Astrocyte (in vitro differentiated cells and primary cell): ENCODE measurements at places on chromosomes 4 and X. TPM values are rescaled to one million over a fixed set of nuclear protein-coding genes. Genes with fewer than 3 reads are reported as not detected.

DNA sequence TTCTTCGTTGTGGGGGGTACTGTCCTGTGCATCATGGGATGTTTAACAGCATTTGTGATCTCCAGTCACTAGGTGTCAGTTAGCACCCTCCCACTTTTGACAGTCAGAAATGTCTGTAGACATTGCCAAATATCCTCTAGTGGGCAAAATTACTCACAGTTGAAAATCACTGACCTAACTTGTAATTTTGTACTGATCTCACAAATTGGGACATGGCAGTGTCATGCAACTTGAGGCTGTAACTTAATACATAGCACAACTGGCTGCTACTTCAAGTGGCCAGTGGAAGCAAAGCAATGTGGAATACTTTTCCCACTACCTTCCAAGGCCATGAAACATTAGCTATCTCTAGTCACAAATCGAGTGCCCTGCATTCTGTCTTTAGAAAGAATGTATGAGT is 23.2 kb upstream of the TSPAN7 start:
- no peak overlapping the region for H3K27ac ChIP-seq
- H3K4me3 ChIP-seq: no peak overlapping the region
- no peaks in the 10 kb centered on the region for H3K27me3 ChIP-seq
- no peak for DNase-seq

DNA sequence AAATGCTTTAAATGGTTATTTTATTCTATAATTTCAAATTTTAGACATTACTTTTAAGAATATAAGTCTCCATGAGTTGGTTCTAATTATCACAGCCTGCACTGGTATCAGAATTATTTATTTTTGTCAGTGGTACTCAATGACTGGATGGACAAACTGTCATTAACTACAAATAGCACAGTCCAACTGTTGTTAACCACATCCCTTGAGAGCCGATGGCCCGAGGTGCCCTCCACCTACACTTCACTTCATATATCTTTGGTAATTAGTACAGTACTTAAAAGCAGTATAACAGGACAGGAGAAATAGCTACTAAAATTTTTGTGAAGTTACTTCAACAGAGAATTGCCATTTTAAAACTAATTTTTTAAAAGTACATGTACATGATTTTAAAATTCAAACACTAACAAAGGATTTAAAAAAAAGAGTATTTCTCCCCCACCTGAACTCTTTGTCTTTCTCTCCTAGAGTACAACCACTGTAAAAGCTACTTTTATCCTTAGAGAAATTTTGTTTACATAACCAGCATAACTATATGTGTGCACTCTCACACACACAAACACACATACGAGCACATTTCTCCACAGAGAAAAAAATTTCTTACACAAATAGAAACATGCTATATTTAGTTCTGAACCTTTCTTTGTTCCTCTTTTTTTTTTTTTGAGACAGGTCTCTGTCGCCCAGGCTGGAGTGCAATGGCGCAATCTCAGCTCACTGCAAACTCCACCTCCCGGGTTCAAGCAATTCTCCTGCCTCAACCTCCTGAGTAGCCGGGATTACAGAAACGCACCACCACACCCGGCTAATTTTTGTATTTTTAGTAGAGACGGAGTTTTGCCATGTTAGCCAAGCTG is 6.5 kb downstream of the TIFA start:
- H3K36me3 ChIP-seq: no peaks in the 10 kb centered on the region
- H3K27me3 ChIP-seq: no peaks in the 10 kb centered on the region

DNA sequence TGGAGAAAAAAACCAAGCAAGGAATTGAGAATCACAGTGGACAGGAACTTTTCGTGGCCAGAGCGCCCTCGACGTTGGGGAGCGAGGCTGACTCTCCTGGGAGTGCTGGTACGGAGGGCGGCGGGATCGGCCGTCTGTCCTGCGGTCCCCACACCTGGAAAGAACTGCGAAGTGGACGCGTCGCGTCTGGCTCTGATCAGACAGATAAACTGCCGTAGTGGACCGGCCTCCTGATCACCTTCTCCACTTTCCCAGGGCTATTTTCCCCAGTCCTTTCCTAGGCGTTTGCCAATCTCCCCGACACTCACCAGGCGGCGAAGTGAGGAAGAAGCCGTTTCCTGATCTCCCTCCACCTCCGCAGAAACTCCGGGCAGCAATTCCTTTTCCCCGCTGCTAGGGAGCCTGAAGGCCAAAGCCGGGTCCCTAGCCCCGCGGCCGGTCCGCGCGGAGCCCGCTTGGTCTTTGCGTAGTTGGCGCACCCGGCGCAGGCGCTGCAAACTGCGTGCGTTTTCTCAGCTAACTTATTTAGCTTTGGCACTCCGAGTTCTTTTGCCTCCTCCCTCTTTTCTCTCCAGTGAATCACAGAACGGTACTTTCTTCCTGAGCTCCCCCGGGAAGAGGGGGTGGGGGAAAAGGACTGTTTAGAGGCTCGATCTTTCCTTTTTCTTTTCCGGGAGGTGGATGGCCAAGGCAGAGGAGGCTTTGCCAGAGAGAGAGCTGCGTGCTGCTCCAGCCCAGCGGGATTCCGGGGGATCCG is at the start of gene ARSJ:
ARSJ (minus strand) TSS at position 500 of the 757 bp plus-strand sequence. CDS start 813 bp downstream, outside the sequence.
- H3K27me3 ChIP-seq: no peaks in the 10 kb centered on the region
- no peaks in the 10 kb centered on the region for H3K36me3 ChIP-seq
- H3K4me1 ChIP-seq: no peaks in the 10 kb centered on the region
- DNase-seq: peak; percentile 75

Gene TLR1
- 0.54 and 0.70 TPM in 2 replicates for total RNA-seq

DNA sequence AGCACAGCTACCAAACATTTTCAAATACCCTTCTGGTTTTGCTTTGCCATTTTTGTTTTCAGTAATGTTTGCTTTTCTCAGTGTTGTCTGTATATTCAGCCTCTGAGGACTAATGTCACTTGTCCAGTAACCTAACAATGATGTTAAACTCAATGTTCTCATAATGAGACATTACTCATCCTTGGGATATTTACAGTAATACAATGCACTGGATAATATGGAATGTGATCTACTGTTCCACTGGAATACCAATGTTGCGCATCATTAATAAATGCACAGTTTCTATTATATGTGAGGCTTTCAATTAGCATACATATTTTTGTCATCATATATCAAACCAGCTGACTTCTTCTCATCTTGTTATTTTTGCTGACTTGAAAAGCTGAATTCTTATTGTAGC is 259.1 kb downstream of the SH2D1A start:
- no peak for DNase-seq
- no peaks in the 10 kb centered on the region for H3K27me3 ChIP-seq
- H3K4me3 ChIP-seq: no peak overlapping the region
- H3K27ac ChIP-seq: no peak overlapping the region

- H3K4me1 ChIP-seq: peaks cover 24% of the 10 kb centered on the region
- H3K27ac ChIP-seq: no peak overlapping the region
- no peak overlapping the region for H3K4me3 ChIP-seq
- DNase-seq: no peak
- H3K27me3 ChIP-seq: no peaks in the 10 kb centered on the region
Observed at GRCh38 chr4:25174674-25175073, 14.4 kb upstream of the SEPSECS start.

DNA sequence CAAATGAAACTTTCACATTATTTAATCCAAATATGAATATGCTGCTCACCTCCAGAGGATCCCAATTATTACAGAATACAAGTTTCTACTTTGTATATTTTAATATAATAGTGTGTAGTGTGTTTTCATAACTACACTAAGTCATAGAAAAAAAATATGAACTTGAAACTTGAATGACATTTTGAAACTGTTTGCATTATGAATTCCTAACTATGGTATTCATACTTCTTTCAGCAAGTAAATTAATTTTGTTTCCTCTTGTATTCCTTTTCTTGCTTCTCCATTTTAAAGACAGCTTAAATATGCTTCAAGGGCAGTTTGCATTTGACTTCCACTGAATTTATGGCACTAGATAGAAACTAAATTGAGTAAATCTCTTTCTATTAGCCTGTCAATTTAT is 177.1 kb downstream of the BMPR1B start:
- peaks cover 23% of the 10 kb centered on the region for H3K4me1 ChIP-seq
- peak overlapping the region; percentile 65 for H3K27ac ChIP-seq
- peak overlapping the region; percentile 52 for H3K4me3 ChIP-seq

Gene GC
- total RNA-seq: not detected in 2 replicates

DNA sequence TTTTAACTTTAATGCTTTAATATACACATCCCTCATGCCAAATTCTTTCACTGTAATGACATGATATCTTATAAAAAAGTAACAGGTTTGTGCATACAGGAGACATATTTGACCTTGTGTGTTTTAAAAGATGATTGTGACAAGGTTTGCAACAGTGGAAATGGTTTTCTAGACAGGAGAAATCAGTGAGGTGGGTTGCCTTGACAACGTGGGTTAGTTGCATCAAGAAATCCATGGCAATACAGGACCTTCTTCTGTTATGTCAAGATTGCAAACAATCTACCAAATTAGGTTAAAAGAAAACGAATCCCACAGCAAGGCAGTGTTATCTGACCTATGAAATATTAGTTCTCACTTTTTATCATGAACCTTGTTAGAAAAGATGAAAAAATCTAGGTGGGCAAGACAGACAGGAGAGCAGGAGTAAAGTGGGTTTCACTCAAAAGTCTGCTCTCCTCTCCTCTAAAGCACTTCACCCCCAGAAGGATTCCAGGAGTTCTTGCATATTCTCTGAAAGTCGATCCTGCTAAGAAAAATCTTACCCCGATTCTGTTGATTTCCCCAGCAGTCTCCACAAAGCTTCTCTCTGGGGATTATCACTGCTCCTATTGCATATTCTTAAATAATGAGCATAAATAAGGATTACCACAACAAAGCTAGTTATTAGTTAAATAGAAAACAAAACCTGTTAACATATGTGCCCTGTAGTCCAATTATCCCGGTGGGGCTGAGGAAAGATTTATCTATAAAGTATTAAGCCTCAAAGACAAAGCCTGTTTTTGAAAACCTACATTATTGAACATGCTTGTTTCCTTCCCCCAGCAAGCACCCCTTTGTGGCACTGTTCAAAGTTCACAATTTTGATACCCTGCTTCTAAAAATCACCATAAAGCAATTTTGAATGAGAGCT is 71.0 kb downstream of the TMA16 start:
- H3K27me3 ChIP-seq: no peaks in the 10 kb centered on the region
- H3K4me3 ChIP-seq: no peak overlapping the region
- H3K4me1 ChIP-seq: no peaks in the 10 kb centered on the region
- no peak overlapping the region for H3K27ac ChIP-seq
- DNase-seq: no peak

Gene ADAM29
- not detected in 2 replicates for total RNA-seq
